Keratinocyte (primary cell): ENCODE measurements at places on chromosomes 12 and 14. TPM values are rescaled to one million over a fixed set of nuclear protein-coding genes. Genes with fewer than 3 reads are reported as not detected.

DNA sequence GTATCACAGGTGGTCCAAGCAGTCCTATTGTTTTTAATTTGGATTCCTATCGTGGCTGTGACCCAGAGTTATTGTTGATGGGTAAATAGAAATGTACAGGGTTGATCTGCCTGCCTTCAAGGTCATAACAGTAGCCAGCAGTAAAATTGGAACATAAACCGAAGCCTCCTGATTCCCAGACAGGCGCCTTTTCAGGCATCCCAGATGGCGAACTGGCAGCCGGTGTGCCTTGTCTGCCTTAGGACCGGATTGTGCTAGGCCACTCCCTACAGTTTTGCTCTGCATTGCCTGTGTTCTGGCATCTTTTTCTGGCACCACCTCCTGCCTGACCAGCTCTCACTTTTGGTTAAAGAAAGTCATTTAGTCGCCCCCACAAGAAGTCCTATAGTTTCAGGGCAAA, 22.2 kb downstream of the TMEM117 start:
- no peak overlapping the region for H3K4me3 ChIP-seq
- no peak for DNase-seq
- H3K36me3 ChIP-seq: no peaks in the 10 kb centered on the region
- H3K27me3 ChIP-seq: no peaks in the 10 kb centered on the region
- H3K4me1 ChIP-seq: peaks cover 21% of the 10 kb centered on the region
- no peak overlapping the region for H3K27ac ChIP-seq

DNA sequence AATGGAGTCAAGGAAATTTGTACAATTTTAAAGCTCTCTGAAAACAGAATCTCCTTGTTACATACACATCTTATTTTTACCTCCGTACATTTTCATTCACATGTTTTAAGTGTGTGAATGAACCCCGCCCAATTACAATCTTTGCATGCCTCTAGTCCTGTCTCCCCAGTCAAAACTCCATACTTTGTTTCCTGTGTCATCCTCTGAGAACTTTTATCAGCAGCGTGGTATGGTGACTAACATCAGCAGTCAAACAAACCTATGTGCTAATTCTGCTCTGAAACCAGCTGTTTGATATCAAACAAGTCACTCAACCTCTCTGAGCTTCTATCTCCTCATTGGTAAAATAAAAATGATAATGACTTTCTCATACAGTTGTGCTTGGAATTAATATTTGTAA, 15.8 kb upstream of the ERGIC2 start:
- no peak overlapping the region for H3K27ac ChIP-seq
- no peaks in the 10 kb centered on the region for H3K4me1 ChIP-seq
- no peak overlapping the region for H3K4me3 ChIP-seq

DNA sequence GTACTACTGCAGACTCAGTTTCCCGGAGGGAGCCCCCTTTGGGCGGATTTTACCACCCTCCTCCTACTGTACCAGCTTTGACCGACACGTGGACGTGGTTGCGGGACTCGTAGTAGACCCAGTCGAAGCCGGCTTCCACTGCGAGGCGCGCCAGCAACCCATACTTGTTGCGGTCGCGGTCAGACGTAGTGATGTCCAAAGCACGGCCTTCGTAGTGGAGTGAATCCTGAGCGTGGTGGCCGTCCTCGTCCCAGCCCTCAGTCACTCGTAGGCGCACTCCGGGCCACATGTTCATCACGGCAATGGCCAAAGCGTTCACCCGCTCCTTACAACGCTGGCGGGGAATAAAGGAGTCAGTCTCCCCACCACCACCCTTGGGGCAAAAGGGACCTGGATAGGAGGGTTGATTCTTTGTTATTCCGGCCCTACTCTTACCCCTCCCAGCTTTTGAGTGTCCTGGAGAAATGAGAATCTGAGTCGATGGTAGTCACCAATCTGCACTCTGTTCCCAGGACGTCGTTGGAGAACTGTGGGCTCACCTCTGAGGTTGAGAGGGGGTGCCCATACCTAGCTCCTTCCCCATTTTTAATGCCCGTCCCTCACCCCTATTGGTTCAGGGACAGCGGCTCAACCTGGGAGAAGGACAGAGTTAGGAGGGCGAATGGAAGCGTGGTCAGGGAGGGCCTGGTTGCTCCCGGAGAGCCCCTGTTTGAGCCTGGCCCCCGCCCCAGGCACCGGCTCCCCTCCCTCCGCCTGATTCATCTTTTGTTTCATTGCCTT, 3.4 kb downstream of the DHH start:
- peaks cover 14% of the 10 kb centered on the region for H3K4me1 ChIP-seq
- H3K4me3 ChIP-seq: no peak overlapping the region
- no peaks in the 10 kb centered on the region for H3K36me3 ChIP-seq
- peaks cover 73% of the 10 kb centered on the region for H3K27me3 ChIP-seq
- no peak for DNase-seq

DNA sequence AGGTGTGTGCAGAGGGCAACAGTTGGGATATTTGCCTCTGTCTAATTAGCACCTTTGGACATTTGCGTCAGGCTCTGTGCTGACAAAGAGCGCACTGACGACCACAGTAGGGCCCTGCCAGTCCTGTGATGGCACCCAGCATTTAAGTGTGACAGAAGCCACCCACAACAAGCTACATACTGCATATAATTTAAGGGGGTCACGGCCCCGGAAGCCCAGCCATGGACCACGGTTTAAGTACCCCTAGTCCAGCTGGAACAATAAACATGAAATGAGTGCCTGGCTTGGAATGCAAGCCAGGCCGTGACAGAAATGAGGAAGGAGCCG, 16.8 kb upstream of the DYNC1H1 start:
- peak overlapping the region; percentile 97 for H3K4me3 ChIP-seq
- no peak for DNase-seq

- DNase-seq: no peak
- H3K27me3 ChIP-seq: no peaks in the 10 kb centered on the region
- no peak overlapping the region for H3K27ac ChIP-seq
- no peak overlapping the region for H3K4me3 ChIP-seq
- no peaks in the 10 kb centered on the region for H3K36me3 ChIP-seq
These were observed 307.1 kb downstream of the RPL10L start for GRCh38 chr14:46344327-46344937.

DNA sequence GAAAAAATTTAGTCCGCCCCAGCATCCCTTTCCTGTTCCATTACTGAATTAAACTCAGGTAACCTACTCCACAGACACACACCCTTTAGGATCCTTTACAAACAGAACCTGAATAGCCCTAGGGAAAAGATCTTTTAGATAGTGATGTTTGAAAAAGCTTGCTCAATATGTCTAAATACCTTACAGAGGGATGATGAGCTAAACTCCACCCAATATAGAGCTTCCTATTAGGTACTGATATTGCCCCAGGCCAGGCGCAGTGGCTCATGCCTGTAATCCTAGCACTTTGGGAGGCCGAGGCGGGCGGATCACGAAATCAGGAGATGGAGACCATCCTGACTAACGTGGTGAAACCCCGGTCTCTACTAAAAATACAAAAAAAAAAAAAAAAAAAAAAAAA, 50.1 kb downstream of the FERMT2 start:
- H3K4me3 ChIP-seq: no peak overlapping the region
- DNase-seq: peak; percentile 71
- H3K27me3 ChIP-seq: no peaks in the 10 kb centered on the region
- no peaks in the 10 kb centered on the region for H3K36me3 ChIP-seq
- peaks cover 24% of the 10 kb centered on the region for H3K4me1 ChIP-seq

GRCh38 chr14:21071225-21072030, 1.3 kb downstream of the ARHGEF40 start:
- H3K36me3 ChIP-seq: peaks cover 8% of the 10 kb centered on the region
- H3K4me3 ChIP-seq: peak overlapping the region; percentile 80
- DNase-seq: no peak
- peaks cover 17% of the 10 kb centered on the region for H3K27me3 ChIP-seq

GRCh38 chr14:94375552-94376107, 12.8 kb downstream of the SERPINA1 start:
- no peaks in the 10 kb centered on the region for H3K27me3 ChIP-seq
- peaks cover 13% of the 10 kb centered on the region for H3K4me1 ChIP-seq
- H3K27ac ChIP-seq: no peak overlapping the region
- no peak overlapping the region for H3K4me3 ChIP-seq

GRCh38 chr12:33828326-33828725, 194.0 kb upstream of the ALG10 start:
- no peaks in the 10 kb centered on the region for H3K4me1 ChIP-seq
- no peak overlapping the region for H3K4me3 ChIP-seq
- H3K27ac ChIP-seq: no peak overlapping the region
- no peaks in the 10 kb centered on the region for H3K36me3 ChIP-seq

DNA sequence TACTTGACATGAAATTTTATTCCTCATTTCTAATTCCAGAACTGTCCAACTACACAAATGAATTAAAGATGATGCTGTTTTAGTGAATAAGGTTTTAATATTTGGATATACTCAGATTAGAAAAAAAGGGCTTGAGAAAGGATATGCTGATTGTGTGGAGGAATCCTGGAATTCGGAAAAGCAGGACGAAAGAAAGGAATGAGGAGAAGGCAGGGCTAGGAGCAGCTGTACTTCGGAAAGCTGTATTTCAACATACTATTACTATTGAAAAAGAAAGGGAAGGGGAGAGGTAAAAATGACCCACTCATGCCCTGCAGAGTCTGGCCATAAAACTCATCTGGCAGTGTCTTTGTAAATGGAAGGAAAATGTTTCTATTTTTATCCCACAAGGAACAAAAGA, 63.1 kb upstream of the PLBD1 start:
- no peak for DNase-seq
- H3K27ac ChIP-seq: no peak overlapping the region
- H3K4me1 ChIP-seq: no peaks in the 10 kb centered on the region
- no peaks in the 10 kb centered on the region for H3K27me3 ChIP-seq

- H3K4me3 ChIP-seq: no peak overlapping the region
- H3K27me3 ChIP-seq: peaks cover 16% of the 10 kb centered on the region
- no peak for DNase-seq
- no peaks in the 10 kb centered on the region for H3K36me3 ChIP-seq
- H3K4me1 ChIP-seq: no peaks in the 10 kb centered on the region
- H3K27ac ChIP-seq: no peak overlapping the region
These were observed 101.0 kb upstream of the PRMT8 start for GRCh38 chr12:3389986-3390385.

- peaks cover 14% of the 10 kb centered on the region for H3K4me1 ChIP-seq
- no peaks in the 10 kb centered on the region for H3K36me3 ChIP-seq
- no peak overlapping the region for H3K27ac ChIP-seq
- H3K27me3 ChIP-seq: no peaks in the 10 kb centered on the region
- DNase-seq: no peak
- no peak overlapping the region for H3K4me3 ChIP-seq
These were observed 281.8 kb downstream of the KSR2 start for GRCh38 chr12:117686911-117687377.

TPPP2 gene
- polyA plus RNA-seq: not detected in 3 replicates

THAP2 gene
- 1.2 to 4.4 TPM (median 2.7 TPM) in 3 replicates for polyA plus RNA-seq

SLCO1B1 gene
- polyA plus RNA-seq: not detected in 3 replicates

TMEM132D gene
- polyA plus RNA-seq: not detected in 3 replicates
